ENCODE measurements at places on chromosomes 4 and X. TPM values are rescaled to one million over a fixed set of nuclear protein-coding genes. Genes with fewer than 3 reads are reported as not detected.
A peak's percentile ranks its signal among the peaks of the same experiment; 100 is the strongest.

Gene PFKFB1
- not detected for total RNA-seq

Gene FAM193A
- 27.1 TPM for total RNA-seq

Gene NCAPG
- 2.6 TPM for total RNA-seq

Gene MAGEB17
- not detected for total RNA-seq

Gene NLRP2B
- not detected for total RNA-seq

Gene RBMXL3
- total RNA-seq = not detected

Gene GYPA
- total RNA-seq = not detected

Gene EMD
- total RNA-seq = 75.7 TPM

GRCh38 chr4:56211202-56211601, 176.1 kb downstream of the AASDH start:
- no peak for DNase-seq
- no peak overlapping the region for H3K27ac ChIP-seq
- no peaks in the 10 kb centered on the region for H3K27me3 ChIP-seq
- no peak overlapping the region for H3K4me3 ChIP-seq

DNA sequence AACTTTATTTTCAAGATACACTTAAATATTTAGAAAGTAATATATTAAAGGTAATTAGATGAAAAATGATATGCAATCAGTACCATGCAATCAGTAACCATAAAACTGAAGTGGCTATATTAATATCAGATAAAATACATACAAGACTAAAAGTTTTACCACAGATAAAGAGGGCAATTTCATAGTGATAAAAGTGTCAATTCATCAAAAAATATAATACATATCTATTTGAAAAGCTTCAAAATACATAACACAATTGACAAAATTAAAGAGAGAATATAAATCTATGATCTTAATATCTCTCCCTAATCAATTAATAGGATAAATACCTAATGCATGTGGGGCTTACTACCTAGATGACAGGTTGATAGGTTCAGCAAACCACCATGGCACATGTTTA, 105.5 kb downstream of the SOWAHB start:
- no peak for DNase-seq
- no peak overlapping the region for H3K27ac ChIP-seq
- H3K27me3 ChIP-seq = no peaks in the 10 kb centered on the region

DNA sequence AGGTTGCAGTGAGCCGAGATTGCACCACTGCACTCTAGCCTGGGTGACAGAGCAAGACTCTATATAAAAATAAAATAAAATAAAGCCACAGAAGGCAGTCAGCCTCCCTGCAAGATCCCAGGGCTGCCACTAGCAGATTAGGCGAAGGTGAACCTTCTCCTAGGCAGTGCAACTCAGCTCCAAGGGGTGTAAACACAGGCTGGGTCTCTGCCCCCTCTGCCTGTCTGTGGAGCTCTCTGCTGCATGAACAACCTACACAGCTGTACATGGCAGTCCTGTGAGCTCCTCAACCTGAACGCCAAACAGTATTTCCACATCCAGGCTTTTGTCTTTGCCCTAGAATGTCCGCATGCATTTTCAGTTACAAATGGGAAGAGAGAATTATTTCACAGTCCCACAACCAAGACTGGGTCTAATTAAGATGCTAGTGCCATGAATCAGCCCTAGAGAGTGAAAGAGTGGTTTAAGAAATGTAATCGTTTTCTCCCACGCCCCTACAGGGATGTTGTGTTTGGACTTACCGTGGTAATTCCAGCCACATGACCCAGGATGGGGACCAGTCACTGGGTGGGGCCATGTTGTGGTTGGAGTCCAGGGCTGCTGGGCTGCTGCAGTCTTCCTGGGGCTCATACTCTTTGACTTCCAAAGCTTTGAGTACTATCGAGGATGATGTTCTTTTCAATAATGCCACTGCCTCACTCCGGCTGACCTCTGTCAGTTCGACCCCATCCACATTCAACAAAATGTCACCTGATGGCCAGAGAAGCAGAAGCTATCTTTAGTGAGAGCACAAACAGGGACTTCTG, 99.0 kb downstream of the FIP1L1 start:
- peak; percentile 99 for DNase-seq
- H3K27ac ChIP-seq = peak overlapping the region; percentile 87
- no peaks in the 10 kb centered on the region for H3K36me3 ChIP-seq
- peaks cover 47% of the 10 kb centered on the region for H3K4me1 ChIP-seq

GRCh38 chr4:156805696-156806095, 165.9 kb downstream of the PDGFC start:
- no peaks in the 10 kb centered on the region for H3K4me1 ChIP-seq
- H3K4me3 ChIP-seq = no peak overlapping the region
- H3K27ac ChIP-seq = no peak overlapping the region
- no peaks in the 10 kb centered on the region for H3K27me3 ChIP-seq
- peak; percentile 53 for DNase-seq

DNA sequence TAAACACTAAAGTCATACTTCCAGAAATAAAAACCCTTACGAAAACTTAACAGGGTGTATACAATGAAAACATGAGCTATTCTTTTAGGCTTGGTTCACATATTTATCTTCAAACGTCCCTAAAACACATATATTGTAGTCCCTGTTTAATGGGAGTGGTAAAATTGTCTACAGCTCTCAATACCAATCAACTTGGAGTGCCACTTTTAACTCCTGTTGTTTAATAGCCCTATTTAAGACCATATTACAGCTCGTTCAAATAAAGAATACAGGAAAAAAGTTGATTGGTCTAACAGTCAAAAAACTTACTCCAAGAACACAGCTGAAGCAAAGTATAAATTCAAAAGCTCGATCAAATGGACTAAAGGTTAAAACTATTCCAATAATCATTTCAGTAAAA, 3.9 kb downstream of the UBE2D3 start:
- H3K27ac ChIP-seq = no peak overlapping the region
- peaks cover 34% of the 10 kb centered on the region for H3K4me1 ChIP-seq
- no peaks in the 10 kb centered on the region for H3K27me3 ChIP-seq
- peak overlapping the region; percentile 99 for H3K4me3 ChIP-seq
- H3K36me3 ChIP-seq = no peaks in the 10 kb centered on the region

DNA sequence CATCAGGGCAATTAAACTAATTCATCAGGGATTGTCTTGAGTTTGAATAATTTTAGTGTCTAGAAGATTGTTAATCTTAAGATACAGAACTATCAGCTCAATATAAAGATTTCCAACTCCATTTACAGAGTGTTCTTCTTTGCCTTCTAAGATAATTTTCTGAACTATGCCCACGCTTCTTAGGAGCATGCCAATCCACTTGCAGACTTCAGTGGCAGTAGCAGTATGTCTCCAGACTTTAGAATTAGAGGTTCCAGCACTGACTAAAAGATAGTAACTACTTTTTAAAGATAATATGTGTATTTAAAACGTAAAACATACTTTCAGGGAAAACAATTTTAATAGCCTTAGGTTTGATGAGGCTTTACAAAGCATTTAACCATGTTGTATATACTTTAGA, 34.2 kb upstream of the GALNT7 start:
- H3K4me3 ChIP-seq = no peak overlapping the region
- H3K4me1 ChIP-seq = no peaks in the 10 kb centered on the region
- H3K27me3 ChIP-seq = no peaks in the 10 kb centered on the region
- no peak overlapping the region for H3K27ac ChIP-seq

- no peak overlapping the region for H3K27ac ChIP-seq
- H3K4me1 ChIP-seq = peaks cover 4% of the 10 kb centered on the region
Measured at GRCh38 chr4:74218201-74218600, 60.3 kb downstream of the MTHFD2L start.

GRCh38 chr4:36332782-36333131, 51.3 kb downstream of the DTHD1 start:
- H3K4me1 ChIP-seq = peaks cover 3% of the 10 kb centered on the region
- no peak overlapping the region for H3K27ac ChIP-seq
- no peak overlapping the region for H3K4me3 ChIP-seq
- DNase-seq = no peak

GRCh38 chrX:118693843-118694242, 33.6 kb upstream of the IL13RA1 start:
- H3K27me3 ChIP-seq = no peaks in the 10 kb centered on the region
- H3K27ac ChIP-seq = no peak overlapping the region
- no peak for DNase-seq
- H3K4me3 ChIP-seq = no peak overlapping the region

DNA sequence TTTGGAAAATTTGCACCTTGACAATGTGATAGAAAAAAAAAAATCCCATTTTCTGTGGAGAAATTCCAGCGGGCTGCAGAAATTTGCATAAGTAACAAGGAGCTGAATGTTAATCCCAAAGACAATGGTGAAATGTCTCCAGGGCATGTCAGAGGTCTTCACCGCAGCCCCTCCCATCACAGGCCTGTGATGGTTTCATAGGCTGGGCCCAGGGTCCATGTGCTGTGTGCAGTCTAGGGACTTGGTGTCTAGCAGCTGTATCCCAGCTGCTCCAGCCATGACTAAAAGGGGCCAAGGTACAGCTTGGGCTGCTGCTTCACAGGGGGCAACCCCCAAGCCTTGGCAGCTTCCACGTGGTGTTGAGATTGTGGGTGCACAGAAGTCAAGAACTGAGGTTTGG, 85.2 kb downstream of the ADGRA3 start:
- H3K36me3 ChIP-seq = no peaks in the 10 kb centered on the region
- H3K4me1 ChIP-seq = no peaks in the 10 kb centered on the region
- no peak overlapping the region for H3K4me3 ChIP-seq
- no peak overlapping the region for H3K27ac ChIP-seq
- H3K27me3 ChIP-seq = no peaks in the 10 kb centered on the region

DNA sequence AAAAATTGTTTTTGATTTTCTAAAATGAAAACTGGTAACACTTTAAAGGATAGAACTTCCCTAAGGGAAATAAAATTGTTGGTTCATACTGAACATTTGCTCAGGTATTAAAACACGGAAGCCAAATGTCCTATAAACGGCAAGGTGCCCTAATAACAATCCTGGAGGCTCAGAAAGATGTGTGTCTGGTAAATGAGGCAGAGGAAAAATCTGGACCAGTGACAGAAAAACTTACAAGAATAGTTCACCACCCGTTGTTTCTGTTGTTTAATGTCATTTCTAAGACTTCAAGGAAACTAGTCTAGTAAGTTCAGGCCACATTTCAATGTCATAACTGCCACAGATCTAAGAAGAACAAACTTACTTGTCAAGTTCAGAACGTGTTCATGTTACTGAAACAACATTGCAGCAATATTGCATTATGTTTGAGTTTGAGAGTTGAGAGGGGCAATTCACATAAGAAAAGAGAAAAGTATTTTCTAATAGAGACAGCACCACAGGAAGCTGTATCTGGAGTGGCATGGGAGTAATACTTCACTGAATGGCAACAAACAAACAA, 476.6 kb downstream of the GRXCR1 start:
- H3K4me1 ChIP-seq = no peaks in the 10 kb centered on the region
- H3K27ac ChIP-seq = no peak overlapping the region
- no peak for DNase-seq
- no peak overlapping the region for H3K4me3 ChIP-seq

DNA sequence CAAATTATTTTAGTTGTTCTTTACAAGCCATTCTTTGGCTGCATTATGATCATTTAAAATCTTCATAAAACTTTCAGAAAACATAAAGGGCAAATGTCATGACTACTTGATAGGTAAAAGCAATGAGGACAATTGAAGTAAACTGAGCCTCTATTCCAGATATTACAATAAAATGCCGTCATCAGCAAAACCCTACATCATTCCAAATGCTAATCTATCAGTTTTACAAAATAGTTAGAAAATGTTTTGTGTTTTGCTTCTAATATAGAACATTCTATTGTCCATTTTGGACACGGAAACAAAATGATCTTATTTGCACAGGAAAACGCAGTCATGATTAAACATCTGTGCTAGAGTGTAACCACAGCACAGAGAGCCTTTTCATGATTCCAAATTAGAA, 1330.6 kb upstream of the ADGRL3 start:
- H3K36me3 ChIP-seq = no peaks in the 10 kb centered on the region
- H3K4me3 ChIP-seq = no peak overlapping the region
- no peak for DNase-seq
- no peaks in the 10 kb centered on the region for H3K27me3 ChIP-seq

- no peak overlapping the region for H3K27ac ChIP-seq
- peaks cover 5% of the 10 kb centered on the region for H3K4me1 ChIP-seq
- no peak for DNase-seq
Measured at GRCh38 chrX:85964744-85965143, 82.6 kb downstream of the CHM start.

GRCh38 chr4:153919667-153920066, 130.8 kb upstream of the SFRP2 start:
- no peaks in the 10 kb centered on the region for H3K27me3 ChIP-seq
- no peak overlapping the region for H3K4me3 ChIP-seq
- H3K36me3 ChIP-seq = no peaks in the 10 kb centered on the region
- DNase-seq = no peak
- no peaks in the 10 kb centered on the region for H3K4me1 ChIP-seq
- no peak overlapping the region for H3K27ac ChIP-seq

DNA sequence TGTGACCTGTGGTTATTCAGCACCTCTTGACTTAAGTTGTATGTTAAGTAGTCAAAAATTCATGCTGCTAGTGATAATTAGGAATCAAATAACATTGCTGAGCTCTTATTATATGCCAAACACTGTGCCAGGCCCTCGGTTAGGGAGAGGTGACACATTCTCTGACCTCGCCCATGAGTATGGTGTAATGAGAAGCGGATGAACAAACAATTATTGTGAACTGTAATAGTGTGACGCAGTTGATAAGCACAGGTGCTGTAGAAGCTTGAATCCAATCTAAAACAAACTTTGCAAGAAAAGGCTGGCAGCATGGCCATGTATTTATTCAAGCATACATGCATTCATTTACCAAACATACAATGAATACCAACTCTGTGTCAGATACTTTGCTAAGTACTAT, 303.5 kb upstream of the HS3ST1 start:
- H3K4me3 ChIP-seq = no peak overlapping the region
- no peaks in the 10 kb centered on the region for H3K4me1 ChIP-seq
- H3K36me3 ChIP-seq = no peaks in the 10 kb centered on the region
- DNase-seq = no peak
- no peak overlapping the region for H3K27ac ChIP-seq
